LoVo (cell line): ENCODE measurements at places on chromosomes 5 and 9.

- DNase-seq: no peak
Observed at GRCh38 chr5:8906303-8906967, 639.4 kb downstream of the SEMA5A start.

GRCh38 chr9:133603135-133603927 is 5.9 kb downstream of the FAM163B start:
- no peak for DNase-seq

- DNase-seq: no peak
Observed at GRCh38 chr5:123960526-123960925, 448.5 kb downstream of the CSNK1G3 start.

- peak; percentile 88 for DNase-seq
Observed at GRCh38 chr5:124661317-124662141, 84.9 kb downstream of the ZNF608 start.

GRCh38 chr9:27548055-27548741 is 18.6 kb upstream of the MOB3B start:
- no peak for DNase-seq

- no peak for DNase-seq
Observed at GRCh38 chr5:37685816-37686215, 154.0 kb downstream of the GDNF start.

- DNase-seq: no peak
Observed at GRCh38 chr5:163330723-163331668, 106.4 kb upstream of the CCNG1 start.

DNA sequence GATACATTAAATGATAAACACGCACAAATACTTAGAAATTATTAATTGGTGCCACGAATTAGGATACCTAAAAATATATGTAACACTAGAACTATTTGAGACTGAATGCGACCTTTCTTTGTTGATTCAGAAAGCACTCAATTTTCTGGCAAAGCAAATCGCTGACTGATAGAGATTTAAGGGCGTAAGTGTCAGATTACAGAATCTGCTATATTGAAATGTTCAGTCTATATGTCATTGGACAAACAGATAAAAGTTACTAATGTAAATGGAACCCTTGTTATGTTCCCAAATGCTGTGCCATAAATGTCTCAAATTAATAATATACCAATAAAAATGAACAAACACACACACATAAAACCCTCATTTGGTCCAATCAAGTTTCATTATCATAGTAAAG is 137.9 kb downstream of the MPDZ start:
- DNase-seq: no peak

GRCh38 chr5:79774171-79774854 is 84.7 kb downstream of the CMYA5 start:
- DNase-seq: peak; percentile 9

DNA sequence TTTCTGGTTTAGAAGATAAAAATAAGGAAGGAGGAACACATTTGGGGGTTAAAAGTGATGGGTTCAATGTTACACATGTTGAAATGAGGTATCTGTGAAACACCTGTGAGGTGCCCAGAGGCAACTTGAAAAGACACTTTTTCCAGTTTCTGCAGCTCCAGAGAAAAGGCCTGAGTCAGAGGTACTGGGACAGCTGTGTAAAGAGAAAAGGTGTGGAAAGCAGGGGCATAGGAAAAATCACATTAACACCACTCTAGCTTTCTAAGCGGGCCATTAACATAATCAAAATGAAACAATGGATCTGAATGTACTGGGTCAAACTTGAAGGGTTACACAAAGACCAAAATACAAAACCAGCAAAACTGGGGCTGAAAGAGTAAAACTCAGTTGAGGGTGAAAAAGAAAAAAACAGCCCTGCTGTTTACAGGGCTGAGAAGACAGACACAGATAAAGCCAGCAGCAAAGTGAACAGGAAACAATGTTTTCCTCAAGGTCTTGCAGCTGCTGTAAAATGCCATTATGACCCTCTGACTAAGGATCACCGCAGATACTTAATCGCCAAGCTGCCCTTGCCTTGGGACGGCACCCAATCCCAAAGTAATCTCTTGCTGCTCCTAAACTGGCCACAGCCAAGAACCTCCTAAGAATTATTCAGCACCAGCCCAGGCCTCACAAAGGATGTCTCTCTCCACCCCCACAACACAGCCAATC is 104.7 kb downstream of the DROSHA start:
- no peak for DNase-seq

GRCh38 chr9:105083256-105083655 is 155.3 kb upstream of the ABCA1 start:
- DNase-seq: no peak

DNA sequence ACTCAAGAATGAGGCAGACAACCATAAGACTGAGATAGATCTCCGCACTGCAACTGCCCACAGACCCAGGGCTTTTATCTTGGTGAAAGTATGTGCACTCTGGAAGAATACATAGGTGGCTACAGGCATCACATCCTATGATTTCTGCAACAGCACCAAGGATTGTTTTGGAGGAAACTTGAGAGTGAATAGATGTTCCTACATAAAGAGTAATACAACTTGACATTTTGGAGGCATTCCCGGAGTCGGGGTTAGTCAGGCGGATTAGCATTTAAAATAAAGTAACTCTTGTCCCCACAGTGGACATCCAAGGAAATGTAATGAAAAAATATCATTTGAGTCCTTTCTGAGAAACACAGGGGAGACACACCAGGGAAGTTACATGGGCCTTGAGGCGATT is 26.7 kb downstream of the TMEM174 start:
- no peak for DNase-seq

- DNase-seq: peak; percentile 39
Observed at GRCh38 chr9:107492381-107492970, 2.9 kb upstream of the KLF4 start.

GRCh38 chr5:148586796-148587195 is 67.5 kb downstream of the HTR4 start:
- no peak for DNase-seq

GRCh38 chr9:25716220-25716872 is 38.1 kb upstream of the TUSC1 start:
- DNase-seq: peak; percentile 23

- DNase-seq: no peak
Observed at GRCh38 chr5:78747055-78747454, 98.5 kb upstream of the LHFPL2 start.

DNA sequence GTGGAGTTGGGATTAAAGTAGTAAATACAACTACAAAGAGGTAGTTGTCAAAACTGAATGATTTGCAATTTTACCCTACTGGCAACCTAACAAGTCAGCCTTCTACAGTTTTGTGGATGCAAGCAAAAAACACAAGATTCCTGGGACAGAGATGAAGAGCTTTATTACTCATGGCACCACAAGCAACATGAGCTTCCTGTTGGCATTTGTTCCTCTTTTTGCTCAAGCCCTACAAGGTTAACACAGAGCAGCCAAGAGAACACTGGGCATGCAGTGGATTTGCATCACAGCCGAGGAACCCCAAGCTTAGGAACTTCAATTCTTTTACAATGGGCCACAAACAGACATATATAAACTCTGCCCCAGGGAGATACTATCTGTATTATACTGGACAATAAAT is 28.8 kb upstream of the DMAC1 start:
- DNase-seq: no peak

DNA sequence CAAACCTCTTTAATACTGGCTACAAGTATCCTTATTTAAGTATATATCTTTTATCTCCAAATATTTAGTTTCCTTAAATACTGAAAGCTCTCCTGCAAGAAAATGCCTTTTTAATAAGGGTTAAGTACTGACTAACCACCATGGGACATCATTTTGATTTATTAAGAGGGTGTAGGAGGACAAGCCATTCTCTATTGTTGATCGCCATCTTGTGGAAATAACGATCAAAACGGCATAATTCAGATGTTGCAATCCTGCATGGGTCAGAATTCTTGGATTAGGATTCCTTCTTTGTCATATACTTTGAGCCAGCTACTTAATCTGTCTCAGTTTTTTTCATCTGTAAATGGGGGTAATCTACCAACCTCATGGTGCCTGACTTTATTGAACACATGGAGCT is 28.7 kb upstream of the C5orf46 start:
- DNase-seq: peak; percentile 72

DNA sequence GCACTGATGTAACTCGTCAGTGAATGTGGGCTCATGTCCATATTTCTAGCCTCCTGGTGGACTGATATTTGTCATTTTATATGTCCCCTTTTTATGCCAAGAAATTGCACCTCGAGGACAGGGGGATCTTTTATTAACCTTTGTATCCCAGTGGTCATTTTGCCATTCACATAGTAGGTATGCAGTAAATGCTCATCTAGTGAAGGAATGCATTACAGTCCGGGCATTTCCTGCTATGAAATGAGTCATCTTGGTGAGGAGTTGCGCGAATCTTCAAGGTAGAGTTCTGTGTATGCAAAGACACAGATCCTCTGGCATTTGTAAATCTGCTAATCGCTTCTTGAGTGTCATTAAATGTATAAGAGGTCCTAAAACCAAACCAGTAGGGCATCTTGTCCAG is 755.5 kb upstream of the ADAMTS16 start:
- no peak for DNase-seq

DNA sequence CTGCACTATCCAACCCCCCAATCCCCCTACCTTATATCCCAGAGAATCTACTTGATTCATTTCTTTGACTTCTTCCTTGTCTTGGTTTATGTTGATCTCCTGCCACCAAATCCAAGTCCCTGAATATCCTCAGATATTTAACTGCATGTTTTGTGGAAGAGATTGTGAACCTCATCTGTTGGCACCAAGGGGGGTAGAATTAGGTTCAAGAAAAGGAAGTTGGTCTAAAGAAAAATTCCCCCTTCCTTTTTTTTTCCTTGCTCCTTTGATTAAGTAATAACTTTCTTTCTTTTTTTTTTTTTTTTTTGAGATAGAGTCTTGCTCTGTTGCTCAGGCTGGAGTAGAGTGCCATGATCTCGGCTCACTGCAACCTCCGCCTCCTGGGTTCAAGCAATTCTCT is 526 bp upstream of the CD14 start:
- no peak for DNase-seq

- no peak for DNase-seq
Observed at GRCh38 chr5:50663636-50664035, 2.8 kb upstream of the PARP8 start.

DNA sequence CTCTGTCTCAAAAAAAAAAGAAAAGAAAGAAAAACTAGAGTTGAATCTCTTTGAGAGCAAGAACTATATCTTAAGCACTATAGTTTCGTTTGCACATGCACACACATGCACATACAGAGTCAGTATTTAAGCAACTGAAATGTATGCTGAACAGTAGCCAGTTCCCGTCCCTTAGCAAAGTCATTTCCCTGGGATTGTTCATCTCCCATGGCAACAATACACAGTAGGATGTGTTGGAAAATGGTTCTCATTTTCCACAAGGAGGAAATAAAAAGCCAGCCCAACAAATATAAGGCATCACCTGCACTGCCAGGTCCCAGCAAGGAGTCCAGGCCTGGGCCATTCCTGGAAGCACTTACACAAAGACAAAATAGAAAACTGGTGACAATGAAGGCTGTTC is 4.2 kb upstream of the ZNF346 start:
- DNase-seq: no peak

DNA sequence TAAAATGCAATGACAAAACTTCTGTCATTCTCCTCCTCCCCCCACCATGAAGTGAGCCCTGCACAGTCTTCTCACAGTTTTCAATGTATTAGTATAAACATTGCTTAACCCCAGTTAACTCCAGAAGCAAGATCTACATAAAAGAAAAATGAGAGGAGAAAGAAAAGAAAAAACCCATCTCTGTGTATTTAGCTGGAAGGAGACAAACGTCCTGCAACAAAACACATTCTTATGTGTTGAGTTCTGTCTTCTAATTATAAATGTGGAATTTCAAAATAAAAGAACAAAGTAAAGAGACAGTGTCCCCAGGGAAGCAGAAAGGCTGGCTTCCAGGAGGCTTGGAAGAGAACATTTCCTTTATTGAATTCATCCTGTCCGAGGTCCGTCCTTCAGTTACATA is 491.9 kb upstream of the TUSC1 start:
- no peak for DNase-seq

DNA sequence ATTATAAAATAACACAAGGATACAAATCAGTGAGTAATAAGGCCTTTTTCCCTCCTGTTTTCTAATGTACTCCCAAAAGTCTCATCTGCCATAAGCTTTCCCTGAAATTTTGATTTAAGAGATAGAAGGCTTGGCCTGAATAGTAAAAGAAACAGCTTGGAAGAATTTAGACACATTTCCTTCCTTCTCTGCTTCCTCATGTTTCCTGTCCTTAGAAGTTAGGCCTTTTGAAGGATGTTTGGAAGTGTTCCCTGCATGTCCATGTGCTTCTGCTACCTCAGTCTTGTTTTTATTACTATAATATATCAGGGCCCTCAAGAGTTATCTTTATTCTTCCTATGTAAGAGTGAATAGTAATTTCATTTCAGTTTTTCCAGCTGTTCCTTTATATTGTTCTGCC is 242.7 kb downstream of the DEPDC1B start:
- DNase-seq: no peak

DNA sequence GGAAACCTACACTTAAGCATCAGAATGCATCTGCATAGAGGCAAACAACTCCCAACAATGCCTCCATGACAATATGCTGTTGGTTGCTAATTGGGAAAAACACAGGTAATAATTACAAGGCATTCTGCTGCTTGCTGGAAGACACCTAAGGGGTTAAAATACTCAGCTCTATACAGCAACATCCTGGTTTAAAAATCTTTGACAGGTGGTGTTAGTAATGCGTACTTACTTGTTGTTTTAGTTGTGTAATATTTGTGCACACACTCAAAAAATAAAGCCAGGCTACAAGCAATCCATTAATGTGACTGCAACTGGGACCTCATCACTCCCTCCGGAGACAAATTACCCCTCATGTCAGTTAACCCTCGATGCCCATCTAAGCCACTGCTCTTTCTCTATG is 126.3 kb upstream of the ELL2 start:
- no peak for DNase-seq

GRCh38 chr5:6803981-6804550 is 90.8 kb downstream of the TENT4A start:
- DNase-seq: no peak

DNA sequence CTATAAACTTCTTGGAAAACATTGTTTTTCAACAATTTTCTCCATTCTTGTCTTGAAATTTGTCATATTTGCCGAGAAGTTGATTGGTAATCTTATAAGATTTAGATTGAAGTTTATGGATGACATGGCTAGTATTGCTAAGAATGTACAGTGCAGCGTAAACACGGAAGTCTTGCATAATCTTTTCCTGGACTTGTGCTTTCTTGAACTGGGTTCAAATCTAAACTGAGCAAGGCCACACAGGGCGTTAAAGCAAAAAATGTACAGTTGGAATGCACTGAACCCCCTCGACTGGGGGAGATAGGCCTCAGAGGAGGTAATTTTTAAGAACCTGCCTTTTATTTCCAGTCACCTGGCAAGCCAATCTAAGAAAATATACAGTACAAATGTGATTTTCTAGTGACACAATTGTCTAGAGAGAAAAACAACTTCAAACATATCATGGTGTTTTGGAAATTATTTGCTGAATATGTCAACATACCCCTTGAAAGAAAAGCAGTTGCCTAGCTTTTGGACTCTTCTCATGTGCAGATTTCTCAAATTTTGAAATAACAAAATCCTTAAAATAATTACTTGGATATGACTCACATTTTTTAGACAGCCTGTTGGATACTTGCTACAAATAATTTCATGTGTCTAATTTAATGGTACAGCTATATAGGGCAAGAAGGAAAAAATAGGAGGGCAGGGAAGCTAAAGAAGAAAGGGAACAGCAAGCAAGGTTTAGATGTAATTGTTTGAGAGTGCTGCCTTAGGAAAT is 18.5 kb upstream of the GAS1 start:
- DNase-seq: no peak
